ENCODE measurements at places on chromosomes 7 and 10. TPM values are rescaled to one million over a fixed set of nuclear protein-coding genes. Genes with fewer than 3 reads are reported as not detected.

DNA sequence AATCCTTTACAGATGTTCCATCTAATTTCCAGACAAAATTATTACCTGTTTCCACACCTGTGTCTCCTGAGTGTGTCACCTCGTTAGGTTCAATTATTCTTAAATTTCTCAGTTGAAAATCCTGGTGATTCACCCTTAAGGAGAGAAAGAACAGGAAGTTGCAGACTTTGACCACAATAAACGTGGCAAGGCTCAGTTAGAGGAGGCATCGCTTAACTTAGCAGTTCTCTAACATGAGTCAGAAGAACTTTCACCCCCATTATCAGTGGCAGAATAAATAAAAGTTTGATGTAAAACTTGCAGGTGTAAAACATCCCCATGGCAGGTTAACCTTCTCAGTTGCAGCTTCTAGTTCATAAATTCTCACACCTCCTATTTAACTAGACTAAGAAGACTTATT, 8.3 kb downstream of the XPNPEP1 start:
- no peak for DNase-seq

DNA sequence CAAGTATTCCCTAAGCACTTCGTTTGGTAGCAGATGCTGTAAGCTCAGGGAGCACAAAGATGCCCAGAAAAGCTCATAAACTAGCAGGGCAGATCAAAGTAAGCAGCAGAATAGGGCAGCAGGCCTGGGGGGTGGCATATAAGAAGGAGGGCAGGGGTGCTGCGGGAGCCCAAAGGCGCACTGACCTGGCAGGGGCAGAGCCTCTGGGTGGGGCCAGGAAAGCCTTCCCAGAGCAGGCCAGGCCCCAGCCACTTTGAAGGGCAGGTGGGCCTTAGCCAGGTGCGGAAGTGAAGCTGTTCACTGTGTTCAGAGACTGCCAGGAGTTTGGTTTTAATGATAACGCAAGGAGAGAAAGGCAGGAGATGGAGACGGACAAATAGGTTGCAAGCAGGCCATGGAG, 3.9 kb downstream of the GDF10 start:
- no peak for DNase-seq

- no peak for DNase-seq
Measured at GRCh38 chr10:53003094-53003493, 230.5 kb upstream of the MBL2 start.

DNA sequence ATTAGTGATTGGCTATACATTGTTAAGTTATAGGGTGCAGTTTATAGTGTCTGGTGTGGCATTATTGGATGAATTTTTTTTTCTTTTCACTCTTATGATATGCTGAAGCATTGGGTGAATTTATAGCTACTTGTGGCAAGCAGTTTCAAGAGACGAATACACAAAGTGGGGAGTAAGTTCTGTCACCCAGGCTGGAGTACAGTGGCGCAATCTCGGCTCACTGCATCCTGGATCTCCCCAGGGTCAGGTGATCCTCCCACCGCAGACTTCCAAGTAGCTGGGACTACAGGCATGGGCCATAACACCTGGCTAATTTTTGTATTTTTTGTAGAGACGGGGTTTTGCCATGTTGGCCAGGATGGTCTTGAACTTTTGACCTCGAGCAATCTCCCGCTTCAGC, 6.3 kb upstream of the SIRT1 start:
- no peak for DNase-seq

The C10orf105 gene
- polyA plus RNA-seq: 0.15 TPM

The DEPP1 gene
- polyA plus RNA-seq: 8.6 TPM

The UNCX gene
- polyA plus RNA-seq: 8.3 TPM

All from right renal pelvis (tissue), 4 donors.